ENCODE measurements at places on chromosomes 2 and 18.
A peak's percentile ranks its signal among the peaks of the same experiment; 100 is the strongest.

- no peak for DNase-seq
These were observed 307.9 kb downstream of the NBAS start for GRCh38 chr2:15253247-15253646.

GRCh38 chr18:5538544-5538943, 5.3 kb downstream of the EPB41L3 start:
- DNase-seq = no peak

DNA sequence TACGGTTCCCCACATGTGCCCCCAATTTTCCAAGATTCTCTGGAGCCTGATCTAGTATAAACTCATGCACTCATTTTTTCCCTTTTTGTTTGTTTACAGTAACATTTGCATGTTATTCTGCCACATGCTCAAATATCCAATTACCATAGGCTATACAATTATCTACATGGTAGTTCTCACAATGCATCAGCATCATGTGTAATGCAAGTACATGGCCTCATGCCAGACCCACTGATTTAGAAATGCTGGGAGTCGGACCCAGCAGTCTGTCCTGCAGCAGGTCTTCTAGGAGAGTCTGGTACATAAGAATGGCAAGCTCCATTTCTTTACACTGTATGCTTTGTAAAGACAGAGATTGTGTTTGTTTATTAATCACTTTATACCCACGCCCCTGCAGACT, 107.7 kb downstream of the CBLN2 start:
- DNase-seq = no peak

DNA sequence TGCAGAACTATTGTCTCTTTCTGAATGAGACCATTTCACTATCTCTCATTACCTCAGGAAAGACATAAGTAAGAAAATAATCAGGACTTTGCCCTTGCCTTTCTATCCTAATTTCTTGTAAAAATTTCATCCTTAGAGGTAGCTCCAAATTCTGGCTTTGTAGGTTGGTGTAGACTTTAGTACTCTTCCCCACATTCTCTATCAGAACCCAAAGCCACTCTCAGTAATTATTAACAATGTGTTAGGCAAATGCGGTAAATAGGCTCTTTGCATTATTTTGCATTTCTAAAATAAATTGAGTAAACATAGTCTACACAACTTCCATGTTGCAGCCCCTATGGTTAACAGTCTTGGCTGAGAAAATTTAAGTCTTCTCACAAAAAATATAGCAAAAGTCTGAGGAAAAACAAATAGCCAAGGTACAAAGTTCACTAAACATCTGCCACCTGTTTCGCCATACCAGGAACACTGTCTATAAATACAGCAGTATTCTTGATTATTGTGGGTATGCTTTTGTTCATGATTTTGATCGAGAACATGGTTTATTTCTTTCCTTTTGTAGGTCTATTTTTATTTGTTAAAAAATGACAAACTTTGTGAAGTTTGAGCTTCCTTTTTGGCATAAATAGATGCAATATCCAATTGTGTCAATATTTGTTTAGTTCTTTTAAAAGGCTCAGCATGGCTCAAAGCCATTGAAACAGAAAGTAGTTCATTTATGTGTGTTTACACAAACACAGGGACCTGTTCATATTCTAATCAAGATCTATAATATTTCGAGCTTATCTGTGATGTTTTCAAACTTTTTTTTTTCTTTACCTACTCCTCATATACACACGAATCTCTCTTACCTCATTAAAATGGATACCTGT, 1061.5 kb downstream of the CNTNAP5 start:
- no peak for DNase-seq

- no peak for DNase-seq
These were observed 494.7 kb upstream of the SETBP1 start for GRCh38 chr18:44186001-44186400.

- DNase-seq = no peak
These were observed 84.5 kb upstream of the ARHGAP28 start for GRCh38 chr18:6644836-6645627.

DNA sequence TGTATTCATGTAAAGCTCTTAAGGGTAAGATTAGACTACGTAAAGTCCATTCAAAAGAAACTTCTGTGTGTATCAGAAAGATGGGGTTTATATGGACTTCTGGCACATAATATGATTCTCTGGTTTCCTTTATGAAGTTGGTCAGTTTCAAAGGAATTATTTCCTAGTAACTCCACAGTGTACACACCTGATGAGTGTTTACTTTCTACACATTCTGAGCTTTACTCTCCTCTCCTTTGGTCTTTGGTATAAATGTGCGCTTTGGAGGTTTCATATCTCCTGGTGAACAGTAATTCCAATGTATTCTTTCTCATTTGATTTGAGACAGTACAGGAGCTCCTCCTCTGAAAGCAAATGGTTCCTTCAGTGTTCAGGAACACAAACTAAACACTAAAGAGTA, 88.1 kb downstream of the OXER1 start:
- DNase-seq = no peak

- DNase-seq = peak; percentile 29
These were observed 27.8 kb upstream of the GAREM2 start for GRCh38 chr2:26144953-26145680.

GRCh38 chr2:160498137-160498536, 4.5 kb upstream of the RBMS1 start:
- no peak for DNase-seq

DNA sequence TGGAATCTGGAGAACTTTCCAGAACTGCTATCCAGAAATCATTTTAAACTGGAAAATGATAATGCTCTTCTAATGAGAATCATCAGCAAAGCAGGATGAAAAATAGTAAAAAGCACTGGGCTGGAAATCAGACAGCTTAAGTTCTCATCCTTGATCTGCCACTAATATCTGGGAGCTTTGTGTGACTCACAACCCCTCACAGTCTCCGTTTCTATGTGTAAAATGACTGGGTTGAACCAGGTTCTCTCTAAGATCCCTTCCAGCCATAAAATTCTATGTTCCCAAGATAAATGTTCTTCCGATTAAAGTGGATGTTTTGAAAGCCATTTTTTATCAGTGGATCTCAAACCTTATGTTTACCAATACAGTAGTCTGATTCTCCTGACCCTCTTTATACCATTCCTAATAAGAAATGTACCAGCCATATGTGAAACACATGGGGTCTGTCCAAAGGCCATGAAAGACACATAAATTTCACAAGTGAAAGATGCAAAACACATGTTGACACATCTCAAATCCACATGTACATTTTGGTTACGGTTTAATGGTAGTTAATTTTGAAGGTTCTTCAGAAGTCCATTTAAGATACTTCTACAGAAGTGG, 188.8 kb downstream of the EN1 start:
- no peak for DNase-seq

- no peak for DNase-seq
These were observed 118.4 kb upstream of the HAAO start for GRCh38 chr2:42910645-42911405.

DNA sequence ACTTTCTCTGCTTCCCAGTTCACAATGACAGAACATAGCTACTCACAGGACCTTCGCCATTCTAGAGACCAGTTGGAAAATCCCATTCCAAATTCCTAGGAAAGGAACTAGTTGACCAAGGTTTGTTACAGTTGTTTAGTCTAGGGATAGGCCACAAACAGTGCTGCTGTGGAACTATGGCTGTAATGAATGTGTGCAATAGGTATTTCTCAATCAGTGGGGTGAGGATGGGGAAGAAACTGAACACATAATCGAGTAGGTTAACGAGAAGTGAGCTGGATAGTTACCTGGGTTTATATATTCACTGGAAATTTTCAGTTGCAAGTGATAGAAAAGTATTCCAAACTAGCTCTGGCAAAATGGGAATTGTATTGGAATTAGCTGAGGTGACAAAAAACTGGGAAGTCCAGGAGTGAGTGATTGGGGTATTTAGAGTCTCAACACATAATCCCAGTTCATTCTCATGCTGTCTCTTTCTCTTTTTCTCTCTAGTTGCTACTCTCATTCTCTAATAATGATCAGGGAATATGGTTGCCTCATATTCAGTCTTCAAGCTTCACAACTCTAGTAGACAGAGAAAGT, 18.2 kb upstream of the HMSD start:
- no peak for DNase-seq

DNA sequence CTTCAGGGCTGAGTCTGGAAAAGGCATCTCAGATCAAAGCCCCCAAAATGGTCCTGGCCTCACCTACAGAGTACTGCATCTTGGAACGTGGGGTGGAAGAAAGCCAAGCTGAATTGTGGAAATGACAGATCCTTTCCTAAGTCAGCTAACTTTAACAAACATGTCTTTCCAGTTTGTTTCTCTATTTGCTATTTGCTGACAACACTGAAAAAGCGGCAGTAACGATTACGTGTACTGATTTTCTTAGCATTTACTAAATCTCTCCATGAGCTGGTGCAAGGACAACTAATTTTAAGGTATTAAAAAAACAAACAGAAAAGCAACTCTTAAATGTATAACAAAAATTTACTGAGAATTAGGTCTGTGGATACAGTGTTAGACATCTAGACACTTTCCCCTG, 1.1 kb downstream of the HIBCH start:
- no peak for DNase-seq

DNA sequence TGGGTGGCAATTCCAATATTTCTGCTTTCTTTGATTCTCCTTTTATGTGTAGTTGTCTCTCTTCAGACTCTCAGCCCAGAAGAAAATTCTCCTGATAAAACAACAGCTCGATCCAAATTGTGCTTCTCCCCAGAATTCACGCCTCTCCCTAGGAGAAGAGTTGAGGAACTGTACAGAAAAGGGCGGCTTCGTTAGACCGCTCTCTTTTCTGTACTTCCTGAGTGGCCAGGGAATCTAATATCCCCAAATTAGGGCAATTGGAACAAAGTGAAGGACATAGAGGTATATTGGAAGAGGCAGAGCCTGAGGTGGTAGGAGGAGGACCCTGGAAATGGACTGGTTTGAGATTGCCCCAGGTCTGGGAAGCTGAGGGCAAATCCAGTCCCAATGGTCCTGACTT, 5.6 kb downstream of the ADCYAP1 start:
- DNase-seq = no peak

GRCh38 chr2:179268277-179268925, 3.8 kb upstream of the SESTD1 start:
- DNase-seq = no peak

GRCh38 chr2:52732849-52733395, 1034.7 kb upstream of the CHAC2 start:
- DNase-seq = no peak

- no peak for DNase-seq
These were observed 5.4 kb upstream of the CRYGC start for GRCh38 chr2:208134928-208135586.

- DNase-seq = no peak
These were observed 209.2 kb downstream of the MCFD2 start for GRCh38 chr2:46706264-46706983.

DNA sequence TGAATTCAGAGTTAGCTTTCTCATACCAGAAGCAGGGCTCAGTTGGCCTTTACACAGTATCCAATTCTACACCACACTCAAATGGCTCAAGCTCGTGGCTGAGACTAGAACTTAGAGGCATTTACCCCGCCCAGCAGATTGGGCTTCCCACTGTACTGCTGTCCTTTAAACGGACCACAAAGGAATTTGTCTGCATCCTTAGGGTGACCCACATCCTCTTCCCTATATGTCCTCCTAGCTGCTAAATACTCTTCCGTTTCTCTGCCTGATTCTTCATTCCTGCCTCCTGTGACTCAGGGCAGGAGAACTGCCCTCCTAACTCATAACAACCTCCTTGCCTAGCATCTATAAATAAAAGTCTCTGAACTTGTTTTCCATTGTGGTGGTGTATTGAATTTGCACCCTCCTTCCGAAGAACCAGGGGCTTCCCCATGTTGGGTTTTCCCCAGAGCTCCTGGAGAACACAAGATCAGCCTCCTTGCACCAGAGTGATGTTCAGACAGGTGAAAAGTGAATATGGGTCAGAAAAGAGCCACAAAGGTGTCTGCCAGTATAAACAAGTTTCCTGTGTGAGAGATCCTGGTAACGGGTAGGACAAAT, 32.0 kb upstream of the MC4R start:
- DNase-seq = no peak

GRCh38 chr18:6031002-6031401, 135.7 kb upstream of the TMEM200C start:
- DNase-seq = no peak

- no peak for DNase-seq
These were observed 145.5 kb upstream of the AGAP1 start for GRCh38 chr2:235348329-235348728.

GRCh38 chr2:2564300-2565078, 233.4 kb upstream of the MYT1L start:
- DNase-seq = no peak

GRCh38 chr2:102001767-102002142, 10.0 kb downstream of the IL1R2 start:
- DNase-seq = no peak

DNA sequence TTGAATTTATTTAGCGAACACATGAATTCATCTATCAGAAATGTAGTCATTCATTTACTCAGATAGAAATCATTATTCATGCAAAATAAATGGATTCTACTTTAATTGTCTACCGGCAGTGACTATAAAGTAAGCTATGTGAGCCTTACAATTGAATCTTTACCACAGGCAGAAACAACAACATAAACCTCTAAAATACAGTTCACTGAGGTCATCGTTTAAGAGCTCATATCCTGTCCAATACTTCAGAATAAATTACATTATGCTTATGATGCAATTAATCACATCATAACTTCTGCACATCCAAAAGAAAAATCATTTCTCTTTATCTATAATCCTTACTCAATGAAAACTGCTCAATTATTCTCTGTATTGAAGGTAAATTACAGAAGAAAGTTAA, 244.7 kb downstream of the HNMT start:
- DNase-seq = no peak

DNA sequence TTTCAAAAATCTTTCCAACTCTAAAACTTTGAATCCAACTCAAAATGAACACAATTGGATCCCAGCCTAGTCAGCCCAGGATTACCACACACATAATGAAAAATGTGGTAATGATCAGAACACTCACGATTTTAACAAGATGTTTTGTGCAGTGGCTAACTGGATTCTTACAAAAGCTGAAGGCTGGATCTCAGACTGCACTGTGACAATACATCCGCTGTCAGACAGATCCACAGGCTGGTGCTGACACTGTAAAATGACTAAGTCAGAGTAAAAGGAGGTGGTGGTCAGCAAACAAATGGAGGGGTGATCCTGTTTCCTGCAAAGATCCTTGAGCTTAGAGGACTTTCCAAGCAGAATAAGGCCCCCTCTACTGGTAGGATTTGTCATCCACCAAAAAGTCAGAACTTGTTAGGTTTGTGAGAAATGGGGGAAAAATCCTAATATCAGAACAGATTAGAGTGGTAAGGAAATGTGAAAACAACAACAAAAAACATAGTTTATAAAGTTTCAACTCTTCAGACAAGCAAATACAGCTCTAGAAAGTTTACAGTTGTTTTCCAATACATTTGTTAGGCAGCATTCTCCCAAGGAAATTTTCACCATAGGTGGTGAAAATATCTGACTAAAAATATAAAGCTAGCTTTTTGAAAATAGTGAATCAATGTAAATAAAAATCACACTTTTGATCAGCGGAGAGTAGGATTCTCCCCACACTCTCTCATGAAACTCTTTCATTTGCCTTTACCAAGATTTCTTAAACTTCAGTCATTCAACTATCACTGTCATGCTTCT, 211.9 kb downstream of the AGPS start:
- peak; percentile 45 for DNase-seq

- no peak for DNase-seq
These were observed 318.9 kb upstream of the TRIB2 start for GRCh38 chr2:12397854-12398253.

- DNase-seq = no peak
These were observed 84.2 kb upstream of the UNC80 start for GRCh38 chr2:209687323-209687969.

- no peak for DNase-seq
These were observed 98.5 kb upstream of the CD226 start for GRCh38 chr18:70046207-70046606.

- DNase-seq = no peak
These were observed 790.5 kb upstream of the ID2 start for GRCh38 chr2:7891312-7891711.

Measured in amniotic stem cell (primary cell).